ENCODE measurements at places on chromosomes 13 and 19.

DNA sequence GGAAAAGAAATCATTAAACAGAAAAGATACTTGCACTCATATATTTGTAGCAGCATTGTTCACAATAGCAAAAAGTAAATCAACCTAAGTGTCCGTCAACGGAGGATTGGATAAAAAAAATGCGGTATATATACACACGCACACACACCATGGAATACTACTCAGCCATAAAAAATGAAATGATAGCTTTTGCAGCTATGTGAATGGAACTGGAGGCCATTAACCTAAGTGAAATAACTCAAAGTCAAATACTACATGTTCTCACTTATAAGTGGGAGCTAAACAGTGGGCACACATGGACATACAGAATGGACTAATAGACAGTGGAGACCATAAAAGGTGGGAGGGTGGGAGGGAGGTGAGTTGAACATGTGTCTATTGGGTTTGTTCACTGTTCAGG is 18.4 kb downstream of the WBP4 start:
- no peak for DNase-seq

GRCh38 chr13:65330691-65331090 is 1899.4 kb downstream of the PCDH9 start:
- DNase-seq, result no peak

DNA sequence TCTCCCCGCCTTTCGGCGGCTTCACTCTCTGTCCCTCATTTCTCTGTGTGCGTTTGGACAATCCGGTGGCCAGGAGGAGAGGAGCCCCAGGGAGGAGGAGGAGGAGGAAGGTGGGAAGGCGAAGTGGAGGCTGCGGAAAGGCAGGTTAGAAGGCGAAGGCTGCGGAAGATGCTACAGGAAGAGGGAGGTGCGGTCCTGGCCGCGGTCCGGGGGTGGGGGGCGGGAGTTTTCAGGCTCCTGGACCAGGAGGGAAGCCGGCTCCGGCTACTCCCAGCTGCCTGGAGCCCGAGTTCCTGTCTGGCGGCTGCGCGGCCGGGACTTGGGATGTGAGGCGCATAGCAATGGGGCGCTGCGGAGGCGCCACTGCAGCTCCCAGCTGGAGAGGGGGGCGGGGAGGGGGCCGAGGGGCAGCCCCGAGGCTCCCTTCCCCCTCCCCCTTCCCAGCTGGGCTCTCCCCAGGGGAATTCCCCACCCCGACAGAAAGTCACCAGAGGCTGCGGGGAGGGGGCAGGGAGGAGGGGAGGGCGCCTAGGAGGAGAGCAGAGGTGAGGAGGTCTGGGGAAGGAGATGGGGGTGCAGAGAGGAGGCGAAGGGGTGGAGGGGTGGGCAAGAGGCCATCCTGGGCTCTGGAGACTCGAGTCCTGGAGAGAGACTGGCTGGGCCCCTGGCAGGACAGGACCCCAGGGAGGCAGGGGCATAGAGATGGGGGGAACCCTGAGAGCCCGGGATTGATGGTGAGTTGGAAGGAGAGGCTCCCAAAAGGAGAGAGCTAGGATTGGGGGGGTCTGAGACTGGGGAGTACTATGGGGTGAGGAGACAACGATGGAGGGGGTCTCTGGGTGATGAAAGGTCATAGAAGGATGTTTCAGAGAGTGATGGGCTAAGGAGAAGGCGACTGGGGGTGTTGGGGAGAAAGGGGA is 2.0 kb downstream of the LRRC4B start:
- DNase-seq, result no peak

GRCh38 chr13:30907121-30907861 is 1.2 kb downstream of the MEDAG start:
- DNase-seq, result no peak

DNA sequence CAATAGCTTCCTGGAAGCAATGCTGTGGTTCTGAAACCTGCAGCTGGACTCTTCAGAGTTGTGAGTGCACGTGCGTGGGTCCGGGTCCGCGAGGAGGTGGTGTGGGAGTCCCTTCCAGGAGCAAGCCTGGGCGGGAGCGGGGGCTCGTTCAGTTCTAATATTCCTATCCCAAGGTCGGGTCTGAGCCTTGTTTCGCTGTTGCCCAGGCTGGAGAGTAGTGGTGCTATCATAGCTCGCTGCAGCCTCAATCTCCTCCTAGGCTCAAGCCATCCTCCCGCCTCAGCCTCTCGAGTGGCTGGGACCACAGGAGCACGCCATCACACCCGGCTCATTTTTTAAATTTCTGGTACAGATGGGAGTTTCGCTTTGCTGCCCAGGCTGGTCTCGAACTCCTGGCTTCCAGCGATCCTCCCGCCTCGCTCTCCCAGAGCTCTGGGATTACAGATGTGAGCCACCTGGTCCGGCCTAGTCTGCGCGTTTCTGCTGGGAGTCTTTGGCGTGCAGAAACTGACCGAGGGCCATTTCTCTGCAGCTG is 625 bp downstream of the ZFP82 start:
- no peak for DNase-seq

DNA sequence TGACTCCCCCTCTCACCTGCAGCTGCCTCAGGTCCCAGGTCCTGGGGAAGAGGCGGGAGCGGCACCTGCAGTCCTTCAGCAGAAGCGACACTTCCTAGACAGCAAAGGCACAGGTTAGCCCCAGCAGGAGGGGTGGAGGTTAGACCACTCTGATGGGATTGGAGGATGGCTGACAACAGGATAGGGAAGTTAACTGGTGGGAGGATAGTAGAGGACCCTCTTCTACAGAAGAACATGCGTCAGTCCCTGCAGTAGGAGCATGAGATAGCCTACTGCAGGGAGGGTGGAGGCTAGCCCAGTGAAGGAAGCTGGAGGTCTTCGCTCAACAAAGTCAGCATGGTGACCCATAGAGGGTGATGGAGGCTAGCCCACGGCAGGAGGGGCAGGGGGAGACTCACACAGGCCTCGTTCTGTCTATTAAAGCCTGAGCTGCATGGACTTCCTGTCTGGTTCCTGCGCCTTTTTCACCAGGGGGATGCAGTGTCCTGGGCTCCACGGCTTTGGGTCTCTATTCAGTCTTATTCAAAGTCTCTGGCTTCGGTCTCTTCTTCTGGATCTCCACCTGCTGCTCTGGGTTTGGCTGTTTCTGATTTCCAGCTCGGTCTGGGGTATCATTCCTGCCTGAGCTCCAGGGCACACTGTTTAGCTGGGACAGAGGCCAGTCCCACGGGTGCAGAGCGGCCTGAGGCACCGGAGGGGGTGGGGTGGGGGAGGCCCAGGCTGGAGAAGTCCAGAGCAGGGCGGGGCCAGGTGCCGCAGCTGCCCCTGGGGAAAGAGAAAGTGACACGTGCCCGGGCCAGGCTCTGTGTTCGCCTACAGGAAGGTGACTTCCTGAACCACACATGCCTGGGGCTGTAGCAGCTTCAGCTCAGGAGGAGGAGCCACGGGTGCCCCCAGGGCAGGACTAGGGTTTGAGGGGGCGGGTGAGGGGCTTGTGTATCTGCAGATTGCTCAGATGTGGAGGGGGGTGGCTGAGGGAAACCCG is 7.3 kb downstream of the IFNL3 start:
- DNase-seq, result peak; percentile 86

DNA sequence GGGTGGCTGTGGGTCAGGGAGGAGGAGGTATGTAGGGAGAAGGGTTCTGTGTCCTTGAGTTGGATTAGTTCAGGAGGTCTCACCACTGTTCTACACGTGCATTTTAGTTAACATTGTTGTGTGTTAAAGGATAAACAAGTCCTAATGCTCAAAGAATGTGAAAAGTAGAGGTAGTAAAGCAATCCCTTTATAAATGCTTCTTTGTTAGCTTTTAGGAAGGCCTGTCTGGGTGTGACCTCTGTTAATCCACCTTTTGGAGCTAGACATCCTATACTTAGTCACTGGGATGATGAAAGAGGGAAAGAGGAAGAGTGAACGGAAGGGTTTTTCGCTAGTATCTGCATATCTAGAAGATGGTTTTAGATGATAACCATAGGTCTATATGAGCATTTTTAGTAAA is 42.2 kb upstream of the FLT1 start:
- DNase-seq, result peak; percentile 51

DNA sequence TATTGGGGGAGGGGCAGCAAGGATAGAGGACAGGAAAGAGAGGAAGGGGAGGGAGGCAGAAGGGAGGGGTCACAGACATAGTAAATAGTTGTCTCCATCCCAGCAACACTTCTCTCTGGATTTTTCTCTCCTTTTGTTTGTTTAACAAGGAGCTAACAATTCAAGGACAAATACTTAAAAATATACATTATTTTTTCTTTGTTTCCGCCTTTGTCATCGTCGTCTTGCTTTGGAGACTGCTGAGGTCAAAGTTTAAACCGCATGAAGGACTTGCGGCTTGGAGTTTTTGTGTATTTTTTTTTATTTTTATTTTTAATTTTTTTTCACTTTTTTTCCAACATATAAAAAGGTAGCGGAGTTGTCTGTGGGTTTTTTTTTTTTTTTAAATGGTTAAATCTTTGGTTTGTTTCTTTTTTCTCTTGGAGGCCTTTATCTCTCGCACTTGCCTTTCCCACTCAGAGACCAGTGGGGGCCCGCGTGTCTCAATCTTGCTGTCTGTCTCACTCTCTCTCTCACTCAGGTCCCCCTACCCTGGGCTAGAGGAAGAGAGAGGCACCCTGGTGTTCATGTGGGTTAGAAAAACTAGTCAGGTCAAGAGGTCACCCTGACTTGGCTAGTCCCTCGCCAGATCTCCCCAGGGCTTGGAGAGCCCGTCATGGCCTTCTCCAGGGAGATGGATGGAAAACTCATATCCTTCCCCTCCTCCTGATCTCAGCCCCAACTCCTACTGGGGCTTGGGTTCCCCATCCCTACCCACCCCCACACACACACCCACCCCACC is 11.0 kb downstream of the ZNF574 start:
- no peak for DNase-seq

- no peak for DNase-seq
These were observed 7.3 kb downstream of the PIAS4 start for GRCh38 chr19:4014541-4015491.

DNA sequence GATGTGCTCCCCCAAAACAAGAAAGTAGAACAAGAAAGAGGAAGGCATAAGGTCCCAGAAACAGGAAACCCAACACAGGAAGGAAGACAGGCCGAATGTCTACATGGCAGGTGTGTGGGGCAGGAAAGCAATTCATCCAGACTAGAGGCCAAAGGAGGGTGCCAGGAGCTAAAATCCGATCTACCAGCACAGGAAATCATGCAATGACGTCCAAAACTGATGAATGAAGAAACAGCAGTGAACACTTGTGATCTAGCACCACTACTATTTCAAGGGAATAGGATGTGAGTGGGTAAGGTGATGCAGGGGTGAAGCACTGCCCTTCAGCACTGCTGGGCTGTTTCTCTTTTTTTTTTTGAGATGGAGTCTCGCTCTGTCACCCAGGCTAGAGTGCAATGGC is 59.1 kb downstream of the DOCK9 start:
- DNase-seq, result no peak

DNA sequence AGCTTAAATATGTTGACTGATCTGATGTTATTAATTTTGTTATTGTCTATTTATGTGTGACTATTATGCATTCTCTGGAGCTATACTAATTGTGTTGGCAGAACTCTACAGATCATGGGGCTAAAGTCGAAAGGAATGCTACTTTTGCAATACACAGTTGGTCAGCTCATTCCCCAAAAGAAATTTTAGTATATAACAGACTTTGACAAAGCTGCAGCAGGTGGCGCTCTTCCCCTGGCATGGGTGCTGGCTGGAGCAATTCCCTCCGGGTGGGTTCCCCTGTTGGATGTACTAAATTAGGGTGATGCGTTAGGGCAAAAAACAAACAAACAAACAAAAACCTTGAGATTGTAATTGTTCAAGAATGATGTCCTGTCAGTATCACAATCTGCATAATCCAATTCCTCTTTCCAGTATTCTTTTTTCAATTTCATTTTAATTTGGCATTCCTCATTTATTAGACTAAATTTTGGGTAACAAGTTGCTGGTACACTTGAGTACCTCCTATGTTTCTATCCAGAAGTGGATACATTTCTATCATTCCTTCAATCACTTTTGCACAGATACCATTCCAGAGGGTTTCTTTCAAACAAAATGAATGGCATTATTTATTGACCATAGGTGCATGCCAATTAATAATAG is 322.8 kb upstream of the EDNRB start:
- DNase-seq, result peak; percentile 32

- DNase-seq, result no peak
These were observed 120.4 kb downstream of the RAB20 start for GRCh38 chr13:110440946-110441731.

GRCh38 chr19:53882391-53883050 is 524 bp downstream of the PRKCG start:
- DNase-seq, result no peak

DNA sequence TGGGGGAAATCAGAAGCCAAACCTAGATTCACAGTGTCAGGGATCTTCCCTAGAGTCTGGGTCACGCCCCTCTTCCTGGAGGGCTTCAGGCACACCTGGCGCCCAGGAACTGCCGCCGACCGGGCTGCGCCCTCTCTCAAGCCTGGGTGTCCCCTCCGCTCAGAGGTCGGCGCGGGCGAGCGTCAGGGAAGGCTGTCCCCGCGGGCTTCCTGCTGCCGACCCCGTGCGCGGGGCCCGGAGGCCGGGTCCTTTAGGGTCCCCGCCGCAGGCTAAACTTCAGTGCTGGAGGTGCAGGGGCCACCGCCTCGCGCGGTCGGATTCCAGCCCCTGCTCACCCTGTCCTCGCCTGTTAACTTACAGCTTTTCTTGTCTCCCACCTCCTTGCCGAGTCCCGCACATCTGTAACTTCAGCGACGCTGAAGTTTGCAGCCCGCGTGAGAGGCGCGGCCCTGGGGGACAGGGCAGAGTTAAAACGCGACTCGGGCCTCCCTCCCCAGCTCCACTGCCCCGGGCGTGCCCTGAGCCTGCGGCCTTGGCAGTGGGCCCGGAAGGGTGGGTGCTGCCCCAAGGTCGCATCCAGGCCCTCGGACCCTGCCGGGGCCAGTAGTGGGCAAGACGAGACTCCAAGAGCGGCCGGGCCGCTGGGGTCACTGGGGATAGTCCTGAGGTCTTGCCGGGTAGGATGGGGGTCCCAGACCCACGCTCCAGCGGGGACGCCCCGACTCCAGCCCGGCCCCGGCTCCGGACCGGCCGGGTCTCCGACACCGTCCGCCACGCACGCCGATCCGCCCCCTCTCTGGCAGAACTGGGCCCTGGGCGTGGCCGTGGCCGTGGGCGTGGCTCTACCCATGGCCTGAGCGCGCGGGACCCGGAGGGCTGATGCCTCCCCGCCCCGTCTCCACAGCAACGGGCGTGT is 95.6 kb upstream of the ZNF98 start:
- no peak for DNase-seq

GRCh38 chr13:43516401-43516833 is 270.4 kb downstream of the ENOX1 start:
- no peak for DNase-seq

- DNase-seq, result no peak
These were observed 2.2 kb upstream of the IRS2 start for GRCh38 chr13:109788372-109789111.

- DNase-seq, result no peak
These were observed 11.9 kb downstream of the CAPS start for GRCh38 chr19:5925830-5926427.

DNA sequence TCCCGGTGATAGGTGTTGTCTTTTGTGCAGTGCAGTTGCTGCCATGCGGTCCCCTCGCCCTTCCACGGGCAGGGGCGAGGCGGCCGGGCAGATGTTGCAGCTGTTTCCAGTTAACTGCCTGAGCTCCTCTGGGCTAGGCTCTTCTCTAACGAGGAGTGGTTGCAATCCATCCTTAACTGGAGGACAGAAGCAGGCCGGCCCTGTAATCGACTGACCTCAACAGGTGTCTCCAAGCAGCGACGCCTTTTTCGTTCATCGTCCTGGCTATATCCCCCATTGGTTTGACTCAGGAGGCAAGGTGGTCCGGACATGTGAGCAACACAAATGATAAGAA is 1.9 kb upstream of the TSC22D1 start:
- DNase-seq, result peak; percentile 80

Measured in SW480 (cell line).